Naive thymus-derived CD4-positive, alpha-beta T cell (primary cell): ENCODE measurements at places on chromosomes 16 and 17. TPM values are rescaled to one million over a fixed set of nuclear protein-coding genes. Genes with fewer than 3 reads are reported as not detected.

The KRTAP9-2 gene
- total RNA-seq: not detected

The P2RX5 gene
- total RNA-seq: 13.2 TPM

The EFNB3 gene
- not detected for total RNA-seq

- H3K4me1 ChIP-seq: no peaks in the 10 kb centered on the region
- no peak overlapping the region for H3K4me3 ChIP-seq
- no peaks in the 10 kb centered on the region for H3K36me3 ChIP-seq
- no peak for DNase-seq
- no peak overlapping the region for H3K27ac ChIP-seq
- no peaks in the 10 kb centered on the region for H3K27me3 ChIP-seq
Observed at GRCh38 chr16:54335230-54335629, 48.6 kb upstream of the IRX3 start.

DNA sequence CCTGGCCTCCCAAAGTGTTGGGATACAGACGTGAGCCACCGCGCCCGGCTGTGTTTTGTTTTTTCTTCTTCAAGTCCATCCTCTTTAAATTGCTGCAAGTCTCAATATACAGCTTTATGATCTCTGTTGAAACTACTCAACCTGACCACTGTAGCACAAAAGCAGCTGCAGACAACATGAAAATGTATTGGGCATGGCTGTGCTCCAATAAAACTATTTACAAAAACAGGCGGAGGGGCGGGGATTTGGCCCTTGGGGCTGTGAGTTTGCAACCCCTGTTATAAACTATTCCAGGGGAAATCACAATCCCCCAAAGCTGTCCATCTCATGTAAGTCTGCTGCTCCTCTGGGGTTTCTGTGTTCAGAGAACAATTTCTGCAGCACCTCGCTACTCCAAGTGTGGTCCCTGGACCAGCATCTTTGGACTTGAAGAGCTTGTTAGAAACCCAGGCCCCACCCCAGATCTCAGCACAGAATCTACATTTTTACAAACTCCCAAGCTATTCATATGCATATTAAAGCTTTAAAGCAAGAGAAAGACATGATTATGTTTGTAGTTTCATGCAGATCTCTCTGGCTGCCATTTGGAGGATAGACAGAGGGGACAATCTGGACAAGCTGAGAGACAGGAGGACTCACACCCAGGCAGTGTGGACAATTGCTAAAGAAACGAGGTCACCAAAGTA lies 33.6 kb downstream of the TEKT5 start:
- H3K4me1 ChIP-seq: no peaks in the 10 kb centered on the region
- H3K27ac ChIP-seq: no peak overlapping the region
- no peak for DNase-seq
- no peaks in the 10 kb centered on the region for H3K27me3 ChIP-seq
- H3K4me3 ChIP-seq: no peak overlapping the region

DNA sequence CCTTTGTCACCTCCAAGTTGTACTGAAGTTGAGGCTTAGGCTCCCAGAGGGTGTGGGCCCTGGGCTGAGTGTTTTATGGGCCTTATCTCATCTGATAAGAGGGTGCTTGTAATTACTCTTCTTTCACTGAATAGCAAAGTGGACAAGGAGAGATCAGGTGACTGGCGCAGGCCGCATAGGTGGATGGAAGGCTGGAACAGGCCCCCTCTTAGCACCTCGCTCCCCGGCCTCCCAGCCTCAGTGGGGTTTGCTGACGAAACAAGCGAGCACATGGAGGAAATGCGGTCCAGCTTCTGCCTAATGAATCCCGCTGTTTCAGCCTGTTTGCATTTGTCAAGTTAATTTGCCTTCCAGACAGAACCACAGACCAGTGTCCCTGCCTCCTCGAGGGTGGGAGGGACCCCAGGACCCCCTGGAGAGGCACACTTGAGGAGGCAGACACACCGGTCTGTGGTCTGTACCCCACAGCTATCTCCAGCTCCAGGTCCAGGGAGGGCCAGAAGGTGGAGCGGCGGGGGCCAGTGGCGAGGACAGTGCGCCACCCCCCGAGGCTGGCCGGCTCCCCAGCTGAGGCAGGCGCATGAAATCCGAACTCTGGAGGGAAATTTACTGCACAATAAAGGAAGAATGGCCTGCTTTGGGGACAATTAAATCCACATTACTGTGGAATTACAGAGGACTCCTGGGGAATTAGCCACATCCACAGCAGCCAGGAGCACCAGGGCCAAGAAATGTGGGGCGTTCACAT lies 123.4 kb downstream of the NTN1 start:
- DNase-seq: no peak
- H3K4me3 ChIP-seq: no peak overlapping the region
- no peaks in the 10 kb centered on the region for H3K27me3 ChIP-seq
- no peaks in the 10 kb centered on the region for H3K36me3 ChIP-seq
- no peaks in the 10 kb centered on the region for H3K4me1 ChIP-seq
- H3K27ac ChIP-seq: no peak overlapping the region

DNA sequence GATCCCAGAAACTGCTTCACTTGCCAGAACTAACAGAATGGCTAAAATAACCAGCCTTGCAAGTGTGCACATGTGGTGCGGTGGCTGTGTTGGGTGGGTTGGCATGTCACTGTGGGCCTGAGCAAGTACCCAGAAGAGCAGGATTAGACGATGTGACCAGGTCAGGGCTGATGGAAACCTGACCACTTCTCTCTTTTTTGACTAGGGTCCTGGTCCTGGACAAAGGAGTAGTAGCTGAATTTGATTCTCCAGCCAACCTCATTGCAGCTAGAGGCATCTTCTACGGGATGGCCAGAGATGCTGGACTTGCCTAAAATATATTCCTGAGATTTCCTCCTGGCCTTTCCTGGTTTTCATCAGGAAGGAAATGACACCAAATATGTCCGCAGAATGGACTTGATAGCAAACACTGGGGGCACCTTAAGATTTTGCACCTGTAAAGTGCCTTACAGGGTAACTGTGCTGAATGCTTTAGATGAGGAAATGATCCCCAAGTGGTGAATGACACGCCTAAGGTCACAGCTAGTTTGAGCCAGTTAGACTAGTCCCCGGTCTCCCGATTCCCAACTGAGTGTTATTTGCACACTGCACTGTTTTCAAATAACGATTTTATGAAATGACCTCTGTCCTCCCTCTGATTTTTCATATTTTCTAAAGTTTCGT lies 16.7 kb downstream of the ANKRD40 start:
- peaks cover 7% of the 10 kb centered on the region for H3K36me3 ChIP-seq
- no peak overlapping the region for H3K27ac ChIP-seq
- DNase-seq: no peak
- no peaks in the 10 kb centered on the region for H3K4me1 ChIP-seq
- H3K4me3 ChIP-seq: no peak overlapping the region

- H3K27ac ChIP-seq: no peak overlapping the region
- no peak for DNase-seq
- peaks cover 75% of the 10 kb centered on the region for H3K36me3 ChIP-seq
- peaks cover 43% of the 10 kb centered on the region for H3K4me1 ChIP-seq
Observed at GRCh38 chr17:29283961-29284360, 10.0 kb downstream of the NUFIP2 start.

DNA sequence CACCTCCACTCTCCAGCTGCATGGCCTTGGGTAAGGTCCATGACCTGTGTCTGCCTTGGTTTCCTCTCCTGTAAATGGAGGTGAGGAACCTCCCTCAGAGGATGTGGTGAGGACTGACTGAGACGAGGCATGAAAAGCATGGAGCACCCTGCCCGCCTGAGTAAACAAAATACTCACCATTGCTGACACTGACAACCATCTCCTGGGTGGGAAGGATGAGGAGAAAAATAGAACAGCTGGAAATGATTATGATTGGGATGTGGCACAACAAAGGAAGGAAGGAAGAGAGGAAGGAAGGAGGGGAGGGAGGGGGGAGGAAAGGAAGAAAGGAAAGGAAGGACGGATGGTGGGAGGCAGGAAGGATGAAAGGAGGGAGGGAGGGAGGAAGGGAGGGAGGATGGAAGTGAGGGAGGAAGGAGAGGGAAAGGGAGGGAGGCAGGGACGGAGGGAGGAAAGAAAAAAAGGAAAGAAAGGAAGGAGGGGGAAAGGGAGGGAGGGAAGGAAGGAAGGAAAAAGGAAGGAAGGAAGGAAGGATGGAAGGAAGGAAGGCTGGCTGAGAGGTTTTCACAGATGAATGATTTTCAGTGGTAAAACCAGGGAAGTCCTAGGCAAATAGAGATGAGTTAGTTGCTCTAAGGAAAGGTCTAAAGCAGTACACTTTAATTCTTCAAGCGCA lies 276.5 kb upstream of the XYLT1 start:
- no peak overlapping the region for H3K27ac ChIP-seq
- no peaks in the 10 kb centered on the region for H3K36me3 ChIP-seq
- DNase-seq: no peak
- H3K27me3 ChIP-seq: no peaks in the 10 kb centered on the region
- H3K4me1 ChIP-seq: no peaks in the 10 kb centered on the region

DNA sequence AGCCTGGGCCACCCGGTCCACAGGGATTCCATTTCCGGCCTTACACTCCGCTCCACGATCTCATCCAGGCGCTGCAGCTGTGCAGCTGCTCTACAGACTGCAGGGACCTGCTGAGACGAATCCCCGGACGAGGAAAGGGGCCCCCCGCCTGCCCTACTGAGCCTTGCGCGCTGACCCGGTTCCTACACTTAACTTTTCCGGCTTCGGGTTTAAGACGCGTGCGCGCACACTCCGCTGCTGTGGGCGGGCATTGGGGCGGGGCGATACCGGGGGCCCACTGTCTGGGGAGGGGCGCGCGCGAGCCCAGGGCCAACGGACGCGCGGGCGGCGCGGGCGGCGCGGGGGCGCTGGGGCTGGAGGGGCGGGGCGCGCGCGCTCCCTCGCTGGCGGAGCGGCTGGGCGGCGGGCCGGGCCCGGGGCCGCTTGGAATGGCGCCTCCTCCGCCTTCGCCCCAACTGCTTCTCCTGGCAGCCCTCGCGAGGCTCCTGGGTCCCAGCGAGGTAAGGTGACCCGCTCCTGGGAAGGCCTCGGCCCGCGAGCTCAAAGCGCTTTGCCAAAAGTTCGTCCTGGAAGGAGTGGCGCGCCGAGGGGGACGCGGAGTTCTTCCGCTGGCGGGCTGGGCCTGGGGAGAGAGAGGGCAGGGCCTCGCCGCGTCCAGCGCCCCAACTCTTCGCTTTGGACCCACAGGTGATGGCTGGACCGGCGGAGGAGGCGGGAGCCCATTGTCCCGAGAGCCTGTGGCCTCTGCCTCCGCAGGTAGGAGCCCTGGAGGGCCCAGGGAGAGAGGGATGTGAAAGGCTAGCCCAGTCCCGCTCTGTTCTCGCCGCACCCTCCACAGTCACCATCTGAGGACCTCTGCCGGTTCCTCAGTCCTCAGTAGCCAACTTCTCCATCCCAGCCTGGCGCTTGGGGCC lies at the start of gene TP53I13:
TSS of gene TP53I13 (plus strand) at position 371 of the 914 bp plus-strand sequence. CDS start at position 429, 58 bp downstream.
- H3K27me3 ChIP-seq: no peaks in the 10 kb centered on the region
- H3K27ac ChIP-seq: peak within 1 kb of the TSS; percentile 78
- peaks cover 30% of the 10 kb centered on the region for H3K4me1 ChIP-seq
- peak within 1 kb of the TSS; percentile 89 for H3K4me3 ChIP-seq
- H3K36me3 ChIP-seq: no peaks in the 10 kb centered on the region
- peak; percentile 82 for DNase-seq

GRCh38 chr17:37847102-37847501 lies 77.1 kb upstream of the TBC1D3K start:
- no peaks in the 10 kb centered on the region for H3K27me3 ChIP-seq
- H3K27ac ChIP-seq: no peak overlapping the region
- no peaks in the 10 kb centered on the region for H3K4me1 ChIP-seq
- no peak overlapping the region for H3K4me3 ChIP-seq
- no peak for DNase-seq

DNA sequence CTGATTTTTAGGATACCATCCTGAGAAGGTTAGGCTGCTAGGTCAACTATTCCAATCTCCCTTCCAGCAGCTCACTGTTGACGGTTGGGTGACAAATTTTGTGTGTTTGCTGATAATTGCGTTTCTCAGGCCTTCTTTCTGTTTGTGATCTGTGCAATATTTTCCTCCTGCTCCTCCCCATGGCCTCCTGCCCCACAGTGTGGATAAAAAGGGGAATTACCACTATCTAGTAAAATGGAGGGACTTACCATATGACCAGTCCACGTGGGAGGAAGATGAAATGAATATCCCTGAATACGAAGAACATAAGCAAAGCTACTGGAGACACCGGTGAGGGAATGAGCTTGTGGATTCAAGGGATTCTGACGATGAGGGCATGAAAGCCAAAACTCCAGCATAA lies 9.2 kb downstream of the CHD3 start:
- no peaks in the 10 kb centered on the region for H3K4me1 ChIP-seq
- H3K27ac ChIP-seq: no peak overlapping the region
- no peak overlapping the region for H3K4me3 ChIP-seq
- peaks cover 62% of the 10 kb centered on the region for H3K36me3 ChIP-seq
- DNase-seq: no peak

DNA sequence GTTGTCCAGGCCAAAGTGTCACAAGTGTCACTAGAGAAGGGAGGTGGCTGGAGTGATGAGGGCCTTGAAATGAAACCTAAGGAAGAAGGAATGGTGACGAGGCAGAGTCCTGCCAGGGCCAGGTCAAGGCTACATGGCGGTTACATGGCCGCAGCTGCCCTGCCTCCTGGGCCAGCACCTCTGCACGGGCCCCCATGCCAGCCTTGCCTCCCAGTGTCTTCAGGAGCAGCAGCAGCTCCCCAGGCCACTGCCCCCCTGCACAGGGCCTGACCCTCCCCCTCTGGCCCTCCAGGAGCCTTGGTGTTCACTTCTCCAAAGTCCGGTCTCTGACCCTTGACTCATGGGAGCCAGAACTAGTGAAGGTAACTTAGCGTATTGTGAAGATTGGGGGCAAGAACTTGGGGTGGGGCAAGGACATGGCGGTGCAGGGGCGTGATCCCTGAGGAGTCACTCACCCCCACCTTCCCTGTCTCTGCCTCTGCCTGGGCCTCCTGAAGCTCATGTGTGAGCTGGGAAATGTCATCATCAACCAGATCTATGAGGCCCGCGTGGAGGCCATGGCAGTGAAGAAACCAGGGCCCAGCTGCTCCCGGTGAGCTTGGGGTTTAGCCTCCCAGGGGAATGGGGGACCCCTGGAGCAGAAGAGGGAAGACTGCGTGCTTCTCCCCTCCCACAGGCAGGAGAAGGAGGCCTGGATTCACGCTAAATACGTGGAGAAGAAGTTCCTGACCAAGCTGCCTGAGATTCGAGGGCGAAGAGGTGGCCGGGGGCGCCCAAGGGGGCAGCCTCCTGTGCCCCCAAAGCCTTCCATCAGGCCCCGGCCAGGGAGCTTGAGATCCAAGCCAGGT lies 4.1 kb upstream of the KCTD11 start:
- no peaks in the 10 kb centered on the region for H3K27me3 ChIP-seq
- no peak overlapping the region for H3K4me3 ChIP-seq
- peaks cover 72% of the 10 kb centered on the region for H3K36me3 ChIP-seq
- DNase-seq: no peak
- peak overlapping the region; percentile 2 for H3K27ac ChIP-seq

- no peaks in the 10 kb centered on the region for H3K36me3 ChIP-seq
- H3K27me3 ChIP-seq: no peaks in the 10 kb centered on the region
- peak; percentile 22 for DNase-seq
- H3K27ac ChIP-seq: no peak overlapping the region
Observed at GRCh38 chr17:292531-293382, 59.9 kb downstream of the RPH3AL start.

- H3K27me3 ChIP-seq: no peaks in the 10 kb centered on the region
- H3K27ac ChIP-seq: no peak overlapping the region
- H3K4me3 ChIP-seq: no peak overlapping the region
- H3K36me3 ChIP-seq: no peaks in the 10 kb centered on the region
- H3K4me1 ChIP-seq: no peaks in the 10 kb centered on the region
- DNase-seq: no peak
Observed at GRCh38 chr17:29629839-29630238, 7.1 kb upstream of the CORO6 start.
